ENCODE measurements at places on chromosomes 6 and 20. TPM values are rescaled to one million over a fixed set of nuclear protein-coding genes. Genes with fewer than 3 reads are reported as not detected.

PGC gene
- total RNA-seq = not detected

DNA sequence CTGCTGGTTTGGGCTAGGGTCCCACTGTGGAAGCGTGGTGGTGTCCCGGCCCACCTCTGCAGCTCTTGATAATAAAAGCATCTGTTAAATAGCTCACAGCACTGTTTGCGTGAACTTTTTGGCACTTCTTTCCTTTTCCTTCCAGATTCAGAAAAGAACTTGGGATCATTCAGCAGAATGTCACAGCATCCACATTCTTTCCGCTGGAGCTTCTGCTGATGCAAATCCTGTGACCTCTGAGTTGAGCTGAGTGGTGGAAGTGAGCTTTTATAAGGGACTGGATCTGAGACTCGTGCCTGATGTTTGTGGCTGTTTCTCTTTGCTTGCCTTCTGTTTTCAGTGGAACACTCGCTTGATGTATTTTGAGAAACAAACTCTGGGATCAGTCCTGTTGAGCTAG lies 3.9 kb downstream of the OSBPL2 start:
- no peaks in the 10 kb centered on the region for H3K36me3 ChIP-seq
- H3K4me1 ChIP-seq = peaks cover 9% of the 10 kb centered on the region

- H3K27me3 ChIP-seq = no peaks in the 10 kb centered on the region
- no peaks in the 10 kb centered on the region for H3K4me1 ChIP-seq
- DNase-seq = no peak
- no peak overlapping the region for H3K27ac ChIP-seq
- H3K36me3 ChIP-seq = no peaks in the 10 kb centered on the region
- H3K4me3 ChIP-seq = no peak overlapping the region
Observed at GRCh38 chr6:9830808-9831207, 584.1 kb downstream of the TFAP2A start.

DNA sequence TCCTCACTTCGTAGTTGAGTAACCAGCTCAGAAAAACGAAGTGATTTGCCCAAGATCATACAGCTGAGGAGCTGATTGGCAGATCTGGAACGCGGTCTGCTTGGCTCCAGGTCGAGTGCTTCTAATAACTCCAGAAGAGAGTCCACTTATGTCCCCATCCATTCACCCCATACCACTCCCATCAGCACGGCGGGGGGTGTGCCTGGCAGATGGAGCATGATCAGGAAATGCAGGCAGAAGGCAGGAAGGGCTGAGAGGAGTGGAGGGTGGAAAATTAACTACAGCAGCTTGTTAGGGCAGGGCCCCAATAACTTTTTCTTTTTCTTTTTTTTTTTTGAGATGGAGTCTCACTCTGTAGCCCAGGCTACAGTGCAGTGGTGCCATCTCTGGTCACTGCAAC lies 15.0 kb downstream of the FITM2 start:
- H3K36me3 ChIP-seq = no peaks in the 10 kb centered on the region
- no peak for DNase-seq
- no peaks in the 10 kb centered on the region for H3K4me1 ChIP-seq
- H3K27ac ChIP-seq = no peak overlapping the region

DNA sequence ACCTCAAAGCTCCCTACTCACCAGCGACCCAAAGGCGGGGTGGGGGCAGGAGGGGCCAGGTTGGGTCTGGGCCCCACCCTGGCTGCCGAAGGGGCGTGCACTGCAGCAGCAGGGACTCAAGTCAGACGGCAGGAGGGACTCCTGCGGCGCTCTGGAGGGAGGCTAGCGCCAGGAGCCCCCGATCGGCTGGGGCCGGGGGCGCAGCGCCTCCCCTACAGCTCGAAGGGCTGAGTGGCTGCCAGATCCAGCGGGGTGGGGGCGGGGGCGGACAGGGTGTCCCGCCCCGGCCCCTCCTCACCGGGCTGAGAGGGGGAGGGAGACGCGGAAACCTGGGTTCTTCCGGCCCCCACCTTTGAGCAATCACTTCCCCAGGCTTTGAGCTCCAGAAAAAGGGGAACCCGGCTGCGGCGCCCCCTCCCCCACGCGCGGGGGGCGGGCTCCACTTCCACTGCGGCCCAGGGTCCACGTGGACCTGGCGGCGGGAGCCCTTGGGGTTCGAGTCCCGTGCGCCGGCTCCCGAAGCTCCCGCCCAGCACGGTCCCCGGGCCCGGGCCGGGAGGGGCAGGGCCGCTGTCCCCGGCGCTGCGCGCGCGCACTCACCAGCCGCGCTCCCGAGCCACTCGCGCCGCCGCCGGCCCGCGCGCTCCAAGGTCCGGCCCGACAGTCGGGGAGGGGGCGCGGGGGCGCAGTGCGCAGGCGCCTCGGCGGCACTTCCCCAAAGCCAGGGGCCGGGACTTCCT lies at the start of gene RGS19:
Gene RGS19 (minus strand): TSS at position 246 of the 740 bp plus-strand sequence. CDS start 2,632 bp downstream, outside the sequence.
- H3K4me1 ChIP-seq = peaks cover 22% of the 10 kb centered on the region
- H3K27me3 ChIP-seq = peaks cover 35% of the 10 kb centered on the region
- peak within 1 kb of the TSS; percentile 75 for H3K4me3 ChIP-seq
- DNase-seq = peak; percentile 77
- H3K27ac ChIP-seq = no peak within 1 kb of the TSS
- H3K36me3 ChIP-seq = no peaks in the 10 kb centered on the region

DNA sequence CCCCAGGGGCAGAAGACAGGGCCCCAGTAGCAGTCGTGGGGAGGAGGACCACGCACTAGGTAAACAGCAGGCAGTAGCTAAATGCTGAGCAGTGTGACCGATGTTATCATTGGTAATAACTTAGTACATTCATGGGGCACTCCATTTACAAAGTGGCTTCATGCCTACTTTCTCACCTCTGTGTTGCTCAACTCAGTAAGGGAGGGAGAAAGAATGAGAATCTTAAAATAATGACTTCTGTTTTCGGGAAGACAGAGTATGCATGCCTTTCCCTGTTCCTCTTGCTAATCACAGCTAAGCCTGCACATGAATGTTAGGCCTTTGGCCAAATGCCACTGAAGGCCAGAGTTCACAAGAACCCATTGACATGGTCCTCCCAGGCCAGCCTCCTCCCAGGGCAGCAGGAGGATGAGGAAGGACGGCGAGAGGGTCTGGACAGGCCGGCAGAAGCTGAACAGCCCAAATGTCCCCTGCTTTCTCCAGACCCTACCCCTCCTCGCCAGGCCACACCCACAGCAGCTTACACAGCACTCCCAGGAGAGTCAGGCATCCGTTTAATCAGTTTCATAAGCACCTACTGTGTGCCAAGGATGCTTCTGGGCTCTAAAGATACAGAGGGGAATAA lies 183.4 kb downstream of the ANKRD60 start:
- no peaks in the 10 kb centered on the region for H3K36me3 ChIP-seq
- H3K4me3 ChIP-seq = no peak overlapping the region
- H3K4me1 ChIP-seq = peaks cover 17% of the 10 kb centered on the region
- H3K27me3 ChIP-seq = no peaks in the 10 kb centered on the region
- no peak overlapping the region for H3K27ac ChIP-seq
- no peak for DNase-seq

Data from GM23338 (cell line).